NCI-H446 treated with DMSO at 0.1 percent for 48 hours (cell line): ENCODE measurements at places on chromosomes 2 and 18.

- no peak for DNase-seq
Observed at GRCh38 chr2:158138255-158138654, 36.6 kb downstream of the UPP2 start.

- peak; percentile 98 for DNase-seq
Observed at GRCh38 chr2:53545604-53546003, 222.0 kb upstream of the CHAC2 start.

GRCh38 chr2:239737144-239737463 lies 288.0 kb downstream of the NDUFA10 start:
- DNase-seq, result no peak

- no peak for DNase-seq
Observed at GRCh38 chr2:98713332-98714015, 17.5 kb downstream of the MGAT4A start.

GRCh38 chr2:147378403-147378802 lies 466.4 kb upstream of the ACVR2A start:
- no peak for DNase-seq

DNA sequence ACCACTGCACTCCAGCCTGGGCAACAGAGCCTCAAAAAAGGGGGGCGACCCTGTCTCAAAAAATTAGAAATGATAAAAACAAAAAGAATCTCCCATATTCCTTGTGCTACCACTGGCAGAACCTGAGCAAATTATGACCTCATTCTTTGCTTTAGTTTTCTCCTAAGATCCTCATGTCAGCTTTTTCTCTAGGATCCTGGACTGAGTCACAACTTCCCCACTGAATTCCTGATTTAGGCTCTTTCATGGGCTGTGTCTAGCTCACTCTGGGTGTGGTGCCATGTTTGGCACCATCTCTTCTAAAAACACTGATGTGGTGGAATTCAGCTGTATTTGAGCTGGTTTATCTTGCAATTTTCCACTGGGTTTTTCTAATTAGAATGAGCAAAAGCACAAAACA lies 37.1 kb downstream of the EXOC6B start:
- no peak for DNase-seq

DNA sequence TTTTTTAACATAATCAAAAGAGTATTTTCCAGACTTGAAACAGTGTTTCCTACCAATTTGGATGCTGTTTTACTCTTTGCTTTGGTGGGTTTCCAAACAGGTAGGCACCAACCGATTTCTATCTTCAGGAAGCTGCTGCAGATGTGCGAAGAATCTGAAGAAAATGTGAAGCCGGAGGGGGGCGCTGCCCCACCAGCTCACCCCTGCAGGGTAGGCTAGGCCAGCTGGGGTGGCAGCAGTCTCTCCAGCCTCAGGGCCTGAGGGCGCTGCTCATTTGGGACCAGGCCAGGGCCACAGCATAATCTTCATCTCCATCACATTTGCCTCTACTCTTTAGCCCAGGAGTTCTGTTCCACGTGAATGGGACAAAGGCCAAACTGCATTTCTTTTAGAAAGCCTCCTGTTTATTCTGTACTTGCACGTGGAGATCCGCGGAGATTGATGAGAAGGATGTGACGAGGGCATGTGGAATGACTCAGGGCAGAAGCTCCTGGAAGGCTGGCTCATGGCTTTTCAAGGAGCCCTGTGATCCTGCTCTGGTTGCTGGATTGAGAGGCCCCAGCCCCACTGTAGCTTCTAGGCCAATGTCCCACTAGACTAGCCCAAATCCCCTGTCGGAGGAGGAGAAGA lies 84.2 kb upstream of the FAM136A start:
- DNase-seq, result no peak

DNA sequence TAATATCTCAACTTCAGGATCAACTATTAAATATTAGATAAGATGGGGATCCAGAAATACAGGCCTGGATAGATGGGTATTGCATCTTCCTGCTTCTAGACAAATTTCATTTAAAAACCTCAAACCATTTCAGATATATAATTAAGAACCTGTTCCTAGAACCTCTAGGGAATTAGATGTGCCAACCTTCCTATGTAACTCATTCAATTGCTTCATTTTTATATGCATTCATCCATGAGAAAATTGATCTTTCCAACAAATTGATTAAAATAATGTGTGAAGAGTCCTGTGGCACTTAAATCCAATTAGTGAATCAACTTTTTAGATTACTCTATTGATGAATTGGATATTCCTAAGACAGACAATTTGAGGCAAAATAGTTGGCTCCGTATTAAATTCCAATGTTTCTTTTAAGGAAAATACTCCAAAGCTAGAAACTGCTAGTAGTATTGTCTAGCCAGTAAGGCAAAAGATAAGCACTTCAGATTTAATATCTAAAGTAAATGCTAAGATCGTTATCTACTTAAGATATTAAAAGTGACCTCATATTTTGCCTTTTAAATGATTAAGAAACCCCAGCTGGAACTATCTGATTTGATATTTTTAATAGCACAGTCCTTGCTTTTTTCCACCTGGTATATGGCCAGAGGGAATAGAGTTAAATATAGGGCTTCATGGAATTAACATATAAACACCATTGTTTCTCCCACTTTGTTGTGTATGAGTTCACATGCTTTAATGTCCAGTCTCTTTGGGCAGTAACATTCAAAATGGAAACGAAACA lies 35.8 kb downstream of the DARS1 start:
- DNase-seq, result peak; percentile 25

- DNase-seq, result no peak
Observed at GRCh38 chr2:217066510-217067270, 206.8 kb upstream of the TNP1 start.

GRCh38 chr2:26471289-26471688 lies 6.6 kb downstream of the OTOF start:
- DNase-seq, result peak; percentile 24

GRCh38 chr18:3660739-3661515 lies 211.0 kb downstream of the TGIF1 start:
- no peak for DNase-seq

- no peak for DNase-seq
Observed at GRCh38 chr2:69768789-69769188, 26.9 kb downstream of the ANXA4 start.

DNA sequence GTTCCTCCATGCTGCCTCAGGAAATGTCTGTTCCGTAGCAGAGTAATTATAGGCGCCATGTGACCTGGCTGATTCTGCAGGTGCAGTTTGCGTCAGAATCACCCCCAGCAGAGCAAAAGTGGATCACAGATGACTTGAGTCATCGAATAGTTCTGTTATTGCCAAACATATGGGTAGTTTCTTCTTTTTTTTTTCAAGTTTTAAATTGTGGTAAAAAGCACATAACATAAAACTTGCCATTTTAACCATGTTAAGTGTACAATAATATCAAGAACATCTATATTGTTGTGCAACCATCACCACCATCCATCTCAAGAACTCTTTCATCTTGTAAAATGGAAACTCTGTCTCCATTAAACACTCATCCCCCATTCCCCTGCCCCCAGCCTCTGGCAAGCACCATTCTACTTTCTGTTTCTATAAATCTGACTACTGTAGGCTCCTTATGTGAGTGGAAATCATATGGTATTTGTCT lies 177.7 kb upstream of the TWIST2 start:
- no peak for DNase-seq

GRCh38 chr2:201969938-201970785 lies 63.5 kb upstream of the FZD7 start:
- DNase-seq, result no peak

DNA sequence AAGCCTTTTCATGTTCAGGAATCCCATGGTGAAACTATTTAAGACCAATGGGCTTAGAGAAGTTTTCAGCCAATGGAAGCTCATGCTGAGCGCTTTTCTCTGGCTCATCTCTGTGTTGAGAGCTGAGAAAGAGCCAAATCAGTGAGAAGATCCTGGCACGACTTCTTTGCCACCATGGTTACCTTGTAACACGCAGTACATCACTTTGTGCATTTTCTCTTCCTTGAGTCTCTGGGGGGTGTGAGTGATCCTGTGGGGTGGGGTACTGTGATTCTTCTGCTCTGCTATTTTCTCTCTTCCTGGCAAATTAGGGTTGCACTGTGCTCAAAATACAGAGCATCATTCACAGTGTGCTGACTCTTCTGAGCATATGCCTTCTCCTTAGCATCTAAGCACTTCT lies 664.2 kb downstream of the ARHGAP15 start:
- DNase-seq, result no peak

DNA sequence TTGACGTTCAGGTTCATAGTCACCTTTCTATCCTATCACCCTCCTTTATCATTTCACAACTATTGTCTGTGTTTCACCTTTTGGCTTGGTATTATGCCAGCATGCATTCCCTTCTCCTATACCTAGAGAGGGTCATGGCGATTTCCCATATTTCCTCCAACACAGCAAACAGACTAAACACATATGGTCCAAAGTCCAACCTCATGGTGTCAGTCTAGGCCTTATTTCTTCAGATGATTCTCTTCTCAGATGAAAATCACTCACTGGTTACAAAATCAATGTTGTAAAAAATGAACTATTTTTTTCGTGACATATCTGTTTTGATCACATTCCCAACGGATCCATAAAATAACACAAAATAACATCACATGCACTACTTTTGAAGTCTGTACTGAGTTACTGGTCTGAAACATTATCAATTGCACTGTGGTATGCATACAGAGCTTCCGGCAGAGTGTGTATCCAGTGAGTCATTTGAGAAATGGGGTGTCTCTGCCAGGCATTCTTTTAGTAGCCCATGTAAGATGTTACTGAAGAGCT lies 204.8 kb upstream of the GALNT5 start:
- DNase-seq, result peak; percentile 24

DNA sequence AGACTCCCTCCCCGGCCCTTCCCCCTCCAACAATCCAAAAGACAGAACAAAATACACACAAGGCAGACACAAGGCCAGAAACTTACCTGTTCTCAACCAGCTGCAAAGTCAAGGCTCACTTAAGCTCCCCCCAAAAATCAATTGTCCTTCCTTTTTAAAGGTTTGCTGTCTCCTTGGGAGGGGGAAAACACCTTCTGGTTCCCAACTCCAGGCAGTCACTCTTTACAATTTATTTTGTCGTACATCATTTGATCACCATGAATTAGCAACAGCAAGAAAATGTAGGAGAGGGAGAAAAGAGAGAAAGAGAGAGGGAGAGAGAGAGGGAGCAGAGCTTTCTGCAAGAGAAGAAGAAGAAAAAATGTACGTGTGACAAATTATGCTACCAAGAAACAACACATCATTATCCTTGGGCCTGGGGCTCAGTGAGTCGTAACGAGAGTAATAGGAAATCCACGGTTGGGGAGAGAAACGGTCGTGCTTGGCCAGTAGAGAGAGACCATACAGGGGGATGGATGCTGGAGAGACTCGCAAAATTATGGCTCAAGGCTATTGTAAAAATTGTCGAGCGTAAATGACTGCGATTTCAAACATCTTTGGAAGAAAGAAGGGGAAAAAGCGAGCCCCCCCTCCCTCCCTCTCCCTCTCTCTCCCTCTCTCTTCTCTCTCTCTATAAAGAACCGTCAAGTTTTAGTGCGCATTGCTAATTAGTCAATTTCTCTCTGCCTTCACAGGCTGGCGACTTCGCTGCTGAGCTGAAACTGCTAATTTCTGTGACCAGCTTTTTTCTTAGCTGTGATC lies at the start of gene KLHL14:
Gene KLHL14 (minus strand): TSS at position 443 of the 801 bp plus-strand sequence. CDS start 2,432 bp downstream, outside the sequence.
- no peak for DNase-seq

DNA sequence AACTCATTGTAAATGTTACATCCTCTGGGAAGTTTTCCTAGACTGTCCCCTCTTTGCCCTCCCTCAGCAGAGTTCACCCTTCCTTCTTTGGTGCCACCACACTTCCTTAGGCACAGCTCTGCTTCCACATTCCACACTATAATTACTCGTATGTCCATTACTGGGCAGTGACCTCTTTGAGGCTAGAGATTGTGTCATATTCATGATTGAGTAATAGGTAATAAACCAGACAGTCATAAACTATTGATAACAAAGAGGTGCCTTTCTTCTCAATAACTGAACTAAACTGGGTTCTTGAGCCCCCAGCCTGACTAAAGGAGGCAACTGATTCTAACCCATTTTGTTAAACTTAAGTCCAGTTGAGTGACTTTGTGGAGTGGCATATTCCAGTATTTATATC lies 28.3 kb downstream of the MYO3B start:
- DNase-seq, result no peak

DNA sequence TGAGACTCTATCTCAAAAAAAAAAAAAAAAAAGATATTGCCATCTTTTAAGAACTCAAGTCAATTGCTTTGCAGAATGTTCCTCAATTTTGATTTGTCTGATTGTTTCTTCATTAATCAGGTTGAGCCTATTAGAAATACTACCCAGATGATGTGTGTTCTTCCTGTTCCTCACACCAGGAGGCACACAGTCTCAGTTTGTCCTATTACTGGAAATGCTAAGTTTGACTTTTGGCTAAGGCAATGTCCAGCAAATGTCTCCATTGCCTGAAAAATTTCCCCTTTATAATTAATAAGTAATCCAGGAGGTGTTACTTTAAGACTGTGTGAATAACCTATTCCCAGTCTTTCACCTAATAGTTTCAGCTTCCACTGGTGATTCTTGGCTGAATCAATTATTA lies 28.4 kb downstream of the BOLA3 start:
- no peak for DNase-seq

GRCh38 chr18:76588601-76589226 lies 93.7 kb upstream of the ZNF516 start:
- no peak for DNase-seq

- DNase-seq, result no peak
Observed at GRCh38 chr2:197414039-197414438, 20.8 kb downstream of the SF3B1 start.

- DNase-seq, result no peak
Observed at GRCh38 chr2:120650022-120650644, 85.5 kb upstream of the GLI2 start.

DNA sequence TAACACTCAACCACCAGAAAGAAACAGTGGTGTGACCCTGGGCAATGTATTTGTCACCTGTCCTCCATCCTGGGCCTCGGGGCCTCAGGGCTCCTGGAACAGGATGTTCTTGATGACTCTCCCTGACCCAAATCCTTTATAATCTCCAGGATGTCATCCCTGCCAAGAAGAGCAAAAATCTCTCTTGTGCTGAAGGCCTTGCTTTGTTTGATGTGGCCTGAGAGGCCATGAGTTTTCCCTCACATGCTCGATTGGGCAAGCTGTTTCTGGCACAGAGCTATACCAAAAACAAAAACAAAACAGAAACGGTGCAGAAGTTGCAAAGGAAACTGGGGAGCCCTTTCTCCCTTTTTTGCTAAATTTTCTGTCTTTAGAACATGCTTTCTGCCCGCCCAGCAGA lies 35.7 kb upstream of the ST3GAL5 start:
- no peak for DNase-seq

DNA sequence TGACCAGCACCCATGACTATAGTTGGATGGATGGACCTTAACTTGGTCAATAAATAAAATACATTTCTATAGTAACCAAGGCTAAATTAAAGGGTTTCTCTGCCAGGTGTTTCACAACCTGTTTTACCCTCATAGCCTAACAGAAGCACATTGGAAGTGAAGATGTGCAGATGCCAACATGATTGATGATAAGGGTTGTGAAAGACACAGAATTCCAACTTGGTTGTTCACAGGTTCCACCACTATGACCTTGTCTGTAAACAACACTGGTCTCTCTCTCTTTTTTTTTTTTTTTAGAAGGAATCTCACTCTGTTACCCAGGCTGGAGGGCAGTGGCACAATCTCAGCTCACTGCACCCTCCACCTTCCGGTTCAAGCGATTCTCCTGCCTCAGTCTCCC lies 37.5 kb upstream of the PTH2R start:
- no peak for DNase-seq

GRCh38 chr2:236745420-236746210 lies 176.0 kb downstream of the ACKR3 start:
- no peak for DNase-seq
